Naive thymus-derived CD8-positive, alpha-beta T cell (primary cell): ENCODE measurements at places on chromosomes 2 and 18. TPM values are rescaled to one million over a fixed set of nuclear protein-coding genes. Genes with fewer than 3 reads are reported as not detected.

SP140L gene
- total RNA-seq, result 91.7 TPM

RAD51AP2 gene
- total RNA-seq, result not detected

- H3K4me3 ChIP-seq, result peak overlapping the region; percentile 94
- DNase-seq, result peak; percentile 21
- H3K27me3 ChIP-seq, result no peaks in the 10 kb centered on the region
- H3K27ac ChIP-seq, result peak overlapping the region; percentile 90
- peaks cover 51% of the 10 kb centered on the region for H3K4me1 ChIP-seq
These were observed 1.1 kb downstream of the NPC1 start for GRCh38 chr18:23585007-23585871.

GRCh38 chr2:165699946-165700345, 94.1 kb downstream of the GALNT3 start:
- no peak for DNase-seq
- no peaks in the 10 kb centered on the region for H3K4me1 ChIP-seq
- no peaks in the 10 kb centered on the region for H3K36me3 ChIP-seq
- peaks cover 8% of the 10 kb centered on the region for H3K27me3 ChIP-seq
- H3K27ac ChIP-seq, result no peak overlapping the region

- H3K4me1 ChIP-seq, result peaks cover 87% of the 10 kb centered on the region
- peak overlapping the region; percentile 98 for H3K27ac ChIP-seq
- peaks cover 3% of the 10 kb centered on the region for H3K36me3 ChIP-seq
- no peak for DNase-seq
- no peaks in the 10 kb centered on the region for H3K27me3 ChIP-seq
These were observed 18.9 kb downstream of the INPP4A start for GRCh38 chr2:98463551-98463971.

- H3K4me1 ChIP-seq, result no peaks in the 10 kb centered on the region
- DNase-seq, result no peak
- no peak overlapping the region for H3K27ac ChIP-seq
- H3K27me3 ChIP-seq, result peaks cover 2% of the 10 kb centered on the region
These were observed 45.3 kb downstream of the ZNF521 start for GRCh38 chr18:25306671-25307070.

DNA sequence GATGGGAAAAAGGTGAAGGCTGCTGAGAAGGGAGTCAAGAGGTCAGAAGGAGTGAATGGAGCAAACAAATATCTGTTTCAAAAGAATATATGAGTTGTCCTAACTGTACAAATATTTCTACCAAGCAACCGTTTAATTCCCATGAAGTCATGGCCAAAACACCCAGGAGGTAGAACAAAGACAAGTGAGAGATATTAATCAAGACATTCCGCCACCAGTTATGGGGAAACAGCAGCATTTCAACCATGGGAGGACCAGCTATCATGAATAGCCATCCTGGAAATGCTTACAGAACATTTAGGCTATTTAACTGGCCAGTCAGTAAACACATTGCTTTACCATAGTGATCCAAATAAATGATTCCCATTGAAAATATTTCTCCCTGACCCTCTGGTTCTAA, 396.3 kb downstream of the IRS1 start:
- no peaks in the 10 kb centered on the region for H3K36me3 ChIP-seq
- no peak overlapping the region for H3K4me3 ChIP-seq
- no peaks in the 10 kb centered on the region for H3K4me1 ChIP-seq
- peaks cover 7% of the 10 kb centered on the region for H3K27me3 ChIP-seq

DNA sequence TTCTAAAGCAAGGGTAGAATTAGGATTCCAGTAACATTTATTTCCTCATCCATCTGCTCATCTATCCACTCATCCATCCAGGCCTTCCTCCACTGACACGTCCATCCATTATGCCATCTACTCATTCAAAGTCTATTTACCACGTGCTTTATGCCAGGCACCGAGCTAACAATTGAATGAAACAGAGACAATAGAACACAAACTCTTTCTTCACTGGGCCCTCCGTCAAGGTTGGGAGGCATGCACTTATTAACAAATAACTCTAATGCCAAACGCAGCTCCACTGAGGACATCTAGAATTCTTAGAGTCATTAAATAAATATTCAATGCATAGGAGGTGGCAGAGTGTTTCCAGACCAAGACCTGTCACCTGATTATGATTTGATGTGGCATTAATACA, 262.7 kb downstream of the CYRIA start:
- no peak overlapping the region for H3K27ac ChIP-seq
- DNase-seq, result no peak
- no peaks in the 10 kb centered on the region for H3K27me3 ChIP-seq
- H3K4me1 ChIP-seq, result no peaks in the 10 kb centered on the region
- no peaks in the 10 kb centered on the region for H3K36me3 ChIP-seq
